ENCODE measurements at places on chromosomes 16 and 17.

GRCh38 chr16:3661311-3661710 is 6.8 kb downstream of the DNASE1 start:
- DNase-seq, result no peak

DNA sequence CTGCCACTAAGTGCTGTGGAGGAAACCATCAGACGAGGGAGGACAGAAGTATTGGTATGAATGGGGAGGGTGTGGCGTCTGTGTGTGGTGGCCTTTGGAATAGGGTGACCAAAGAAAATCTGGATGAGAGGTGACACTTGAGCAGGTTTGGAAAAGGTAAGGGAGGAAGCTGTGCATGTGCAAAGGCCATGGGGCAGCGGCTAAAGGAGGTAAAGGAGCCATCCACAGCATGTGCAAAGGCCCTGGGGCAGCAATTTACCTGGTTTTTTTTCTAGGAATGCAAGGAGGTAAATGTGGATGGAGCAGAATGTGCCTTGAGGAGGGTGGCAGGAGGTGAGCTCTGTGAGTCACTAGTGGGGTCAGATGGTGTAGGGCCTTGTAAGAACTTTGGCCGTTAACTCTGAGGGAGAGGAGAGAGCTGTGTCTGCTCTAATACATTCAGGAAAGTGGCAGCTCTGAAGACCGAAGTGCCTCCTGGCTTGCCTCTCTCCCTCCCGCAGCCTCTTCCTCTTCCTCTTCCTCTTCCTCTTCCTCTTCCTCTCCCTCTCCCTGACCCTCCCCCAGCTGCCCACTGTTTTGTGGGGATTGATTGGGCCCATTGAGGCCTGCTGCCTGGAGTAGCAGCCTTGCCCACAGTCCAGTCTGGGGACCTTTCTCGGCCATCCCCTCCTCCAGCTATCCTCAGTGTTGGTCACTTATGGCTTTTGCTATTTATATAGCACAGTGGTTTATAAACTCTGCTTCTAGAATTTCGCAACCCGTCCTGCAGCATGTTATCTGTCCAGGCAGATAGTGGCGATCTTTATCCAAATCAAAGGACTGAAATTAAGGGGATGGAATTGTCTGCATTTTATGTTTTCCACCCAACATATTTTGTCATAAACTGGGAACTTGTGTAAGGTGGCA is 38.7 kb downstream of the CMIP start:
- DNase-seq, result no peak

GRCh38 chr17:19333736-19334290 is 28.7 kb downstream of the B9D1 start:
- no peak for DNase-seq

- no peak for DNase-seq
Observed at GRCh38 chr16:47029724-47030123, 56.2 kb upstream of the DNAJA2 start.

GRCh38 chr17:50274142-50274896 is at the start of gene TMEM92:
Gene TMEM92, plus strand, starts transcription at chr17:50274466. Its CDS starts 36 bp downstream, at chr17:50274502.
- DNase-seq, result no peak

DNA sequence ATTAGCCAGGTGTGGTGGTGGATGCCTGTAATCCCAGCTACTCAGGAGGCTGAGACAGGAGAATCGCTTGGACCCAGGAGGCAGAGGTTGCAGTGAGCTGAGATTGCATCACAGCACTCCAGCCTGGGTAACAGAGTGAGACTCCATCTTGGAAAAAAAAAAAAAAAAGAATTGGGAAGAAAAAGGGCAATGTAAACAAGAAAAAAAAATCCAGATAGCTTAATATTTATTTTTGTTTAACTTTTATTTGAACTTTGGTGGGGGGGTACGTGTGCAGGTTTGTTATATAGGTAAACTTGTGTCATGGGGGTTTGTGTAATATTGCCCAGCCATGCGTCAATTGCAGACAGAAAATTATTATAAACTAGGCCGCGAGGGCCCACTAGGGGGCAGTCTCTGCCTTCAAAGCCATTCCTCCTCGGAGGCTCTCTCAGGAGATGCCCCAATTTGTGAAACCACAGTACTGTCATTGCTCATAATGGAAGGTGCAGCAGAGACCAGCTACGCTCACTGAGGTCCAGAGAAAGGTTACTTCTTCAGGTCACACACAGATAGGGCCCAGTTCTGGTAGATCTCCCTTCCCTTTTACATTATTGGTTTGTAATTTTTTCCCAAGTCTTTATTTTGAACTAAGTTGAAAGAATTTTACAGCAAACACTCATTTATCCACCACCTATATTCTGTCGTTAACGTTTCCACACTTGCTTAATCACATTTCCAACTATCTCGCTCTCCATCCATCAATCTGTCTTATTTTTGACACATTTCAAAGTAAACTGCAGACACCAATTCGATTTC is 206.2 kb downstream of the PRKCB start:
- DNase-seq, result peak; percentile 92

DNA sequence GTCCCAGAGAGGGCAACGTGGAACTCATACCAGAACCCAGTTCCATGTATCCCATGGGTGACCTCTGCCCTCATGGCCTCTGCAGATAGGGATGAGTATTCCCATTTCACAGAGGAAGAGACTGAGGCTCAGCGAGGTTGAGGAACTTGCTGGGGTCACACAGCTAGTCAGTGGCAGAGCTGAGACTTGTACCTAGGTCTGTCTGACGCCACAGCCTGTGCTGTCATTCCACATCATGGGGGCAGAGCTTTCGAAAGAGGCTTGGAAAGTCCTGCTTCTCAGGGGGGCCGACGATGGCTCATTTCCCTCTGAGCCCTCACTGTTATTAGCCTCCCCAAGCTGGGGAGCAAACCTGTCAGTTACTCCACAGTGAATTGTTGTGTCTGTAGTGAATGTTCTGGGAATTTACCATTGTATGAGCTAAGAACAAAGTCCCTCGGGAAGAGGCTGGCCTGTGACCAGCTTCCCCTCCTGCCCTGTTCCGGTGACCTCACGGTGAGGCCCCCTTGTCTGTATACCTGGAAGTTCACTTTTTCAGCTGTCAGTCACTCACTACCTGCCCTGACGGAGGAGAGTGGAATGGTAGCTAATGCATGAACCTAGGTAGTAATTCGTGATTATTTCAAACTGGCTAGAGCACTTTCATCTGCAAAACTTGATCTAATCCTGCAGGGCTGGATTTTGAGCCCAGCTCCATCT is 8.9 kb downstream of the METTL22 start:
- DNase-seq, result no peak

- DNase-seq, result no peak
Observed at GRCh38 chr17:57869617-57870282, 19.9 kb upstream of the MRPS23 start.

DNA sequence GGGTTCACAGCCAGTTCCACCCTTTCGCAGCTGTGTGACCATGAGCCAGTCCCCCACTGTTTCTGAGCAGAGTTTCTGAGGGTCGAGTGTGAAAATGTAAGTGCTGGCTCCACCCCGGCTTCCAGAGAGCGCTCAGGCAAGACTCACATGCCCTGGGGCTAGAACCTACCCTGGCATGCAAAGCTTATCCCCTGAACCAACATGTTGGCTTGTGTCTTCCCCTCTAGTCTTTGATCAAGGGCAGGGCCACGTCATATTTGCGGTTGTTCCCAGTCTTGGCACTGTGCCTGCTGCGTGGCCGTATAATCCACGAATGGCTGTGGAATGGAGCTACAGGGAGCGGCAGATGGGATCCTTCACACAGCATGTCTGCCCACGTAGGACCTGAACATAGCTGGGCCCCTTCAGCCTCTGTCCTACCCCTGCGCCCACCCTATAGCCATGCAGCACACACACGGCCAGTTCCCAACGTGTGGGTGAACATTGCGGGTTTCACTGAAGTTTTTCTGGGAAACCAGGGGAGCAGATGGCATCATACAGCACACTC is 84.8 kb downstream of the MRM1 start:
- no peak for DNase-seq

DNA sequence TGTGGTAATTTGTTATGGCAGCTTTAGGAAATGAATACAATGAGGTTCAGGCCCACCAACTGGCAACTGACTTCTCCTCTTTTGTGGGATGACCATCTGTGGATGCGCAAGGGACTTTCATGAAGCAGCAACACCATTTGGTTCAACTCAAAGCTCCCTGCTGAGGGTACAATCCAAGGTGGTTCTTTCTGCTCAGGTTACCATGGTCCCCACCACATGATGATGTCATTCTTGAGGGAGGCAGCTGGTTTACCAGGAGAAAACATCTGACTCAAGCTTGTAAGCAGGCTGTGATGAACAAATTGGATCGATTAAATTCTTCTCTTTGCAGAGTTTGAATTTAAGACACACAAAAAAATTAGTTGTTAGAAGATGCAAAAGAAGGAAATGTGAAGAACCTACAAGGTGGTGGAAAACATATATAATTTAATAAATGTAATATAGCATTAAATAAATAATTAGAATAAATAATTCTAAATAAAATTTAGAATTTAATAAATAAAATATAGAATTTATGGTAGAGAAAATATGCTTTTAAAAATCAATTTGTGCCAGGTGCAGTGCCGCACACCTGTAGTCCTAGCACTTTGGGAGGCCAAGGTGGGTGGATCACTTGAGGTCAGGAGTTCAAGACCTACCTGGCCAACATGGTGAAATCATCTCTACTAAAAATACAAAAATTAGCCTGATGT is 67.6 kb upstream of the ANKFN1 start:
- DNase-seq, result no peak

DNA sequence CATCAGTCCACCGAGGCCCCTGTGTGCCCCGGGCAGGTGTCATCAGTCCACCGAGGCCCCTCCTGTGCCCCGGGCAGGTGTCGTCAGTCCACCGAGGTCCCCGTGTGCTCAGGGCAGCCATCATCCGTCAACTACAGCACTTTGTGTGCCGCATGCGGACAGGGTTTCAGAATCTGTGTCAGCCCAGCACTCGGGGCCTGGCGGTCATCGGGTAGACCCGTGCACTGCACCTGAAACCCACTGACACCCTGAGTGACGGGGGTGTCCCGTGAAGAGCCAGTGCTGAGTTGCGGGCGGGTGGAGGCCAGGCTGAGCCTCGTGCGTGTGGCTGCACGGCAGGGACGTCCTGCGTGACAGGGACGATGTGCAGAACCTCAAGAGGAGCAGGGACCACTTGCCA is 38.4 kb downstream of the BAHCC1 start:
- DNase-seq, result no peak

- no peak for DNase-seq
Observed at GRCh38 chr17:45833920-45834319, 10.8 kb upstream of the SPPL2C start.

DNA sequence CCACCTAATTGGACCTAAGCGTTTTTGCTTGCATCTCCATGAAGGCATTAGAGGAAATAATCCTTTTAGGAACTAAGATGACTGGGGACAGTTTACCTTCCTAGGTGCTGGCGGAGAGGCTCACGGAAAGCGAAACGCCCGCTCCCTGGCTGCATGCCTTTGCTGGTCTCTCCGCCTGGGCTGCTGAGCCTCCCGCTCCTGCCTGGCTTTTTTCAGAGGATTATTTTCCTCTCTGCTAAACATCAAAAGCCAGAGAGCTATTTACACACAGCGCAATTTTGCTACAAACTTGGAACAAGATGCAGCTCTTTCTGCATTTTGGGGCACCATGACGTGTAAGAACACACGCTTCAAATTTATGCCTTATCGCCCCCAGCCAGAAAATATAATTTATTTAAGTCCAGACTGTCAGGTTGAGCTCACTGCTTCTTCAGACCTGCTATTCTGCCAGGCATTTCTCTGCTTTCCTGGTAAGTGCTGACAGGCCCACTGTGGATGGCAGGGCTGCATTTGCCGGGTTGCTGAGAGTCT is 124.4 kb downstream of the SPACA3 start:
- DNase-seq, result no peak

GRCh38 chr16:20409398-20410120 is at the start of gene ACSM5:
Gene ACSM5, plus strand, starts transcription at chr16:20409534. Its CDS starts 1,951 bp downstream, at chr16:20411485.
- no peak for DNase-seq

DNA sequence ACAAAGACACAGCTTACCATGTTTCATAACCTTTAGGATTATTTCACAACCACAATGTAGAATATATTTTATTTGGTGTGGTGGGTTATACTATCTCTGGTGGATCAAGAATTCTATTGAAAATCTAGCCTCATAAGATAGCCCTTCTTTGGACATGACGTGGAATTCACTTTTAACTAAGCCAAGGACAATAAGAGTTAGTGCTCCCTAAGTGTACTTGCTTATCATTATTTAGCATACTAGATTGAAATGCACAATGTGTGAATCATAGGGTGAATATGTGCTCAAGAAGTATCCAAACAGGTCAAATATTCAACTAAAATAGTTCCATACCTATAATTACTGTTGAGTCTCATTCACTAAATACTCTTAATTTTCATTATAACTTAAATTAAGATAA is 1179.5 kb upstream of the GOT2 start:
- no peak for DNase-seq
